ENCODE measurements at places on chromosomes 2 and 18. TPM values are rescaled to one million over a fixed set of nuclear protein-coding genes. Genes with fewer than 3 reads are reported as not detected.

DNA sequence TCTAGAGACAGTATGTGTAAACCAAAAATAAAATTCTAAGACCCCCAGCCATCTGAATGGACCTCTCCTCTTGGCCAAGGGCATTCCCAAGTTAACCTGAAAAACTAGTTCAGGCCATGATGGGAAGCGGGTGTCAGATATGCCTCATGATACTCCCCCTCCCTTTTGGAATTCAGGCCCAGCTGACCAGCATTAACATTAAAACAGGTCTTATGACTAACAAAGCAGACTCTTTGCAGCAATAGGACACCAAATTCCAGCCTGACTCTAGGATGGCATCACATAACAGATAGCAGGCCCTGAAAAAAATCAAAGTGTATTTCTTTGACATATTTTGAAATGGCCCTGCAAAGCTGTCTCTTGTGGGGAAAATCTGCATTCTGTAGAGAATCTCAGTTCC lies 73.3 kb upstream of the L3MBTL4 start:
- no peak overlapping the region for H3K4me3 ChIP-seq
- DNase-seq, result no peak
- H3K4me1 ChIP-seq, result no peaks in the 10 kb centered on the region
- no peaks in the 10 kb centered on the region for H3K27me3 ChIP-seq

The SERPINB12 gene
- total RNA-seq, result not detected

GRCh38 chr2:146317959-146318358 lies 1526.9 kb upstream of the ACVR2A start:
- H3K27ac ChIP-seq, result no peak overlapping the region
- H3K36me3 ChIP-seq, result no peaks in the 10 kb centered on the region
- DNase-seq, result no peak
- no peaks in the 10 kb centered on the region for H3K27me3 ChIP-seq
- no peak overlapping the region for H3K4me3 ChIP-seq

GRCh38 chr18:77765468-77765867 lies 515.8 kb downstream of the GALR1 start:
- no peaks in the 10 kb centered on the region for H3K4me1 ChIP-seq
- H3K27ac ChIP-seq, result no peak overlapping the region
- DNase-seq, result no peak
- H3K27me3 ChIP-seq, result no peaks in the 10 kb centered on the region

- no peaks in the 10 kb centered on the region for H3K27me3 ChIP-seq
- DNase-seq, result no peak
- no peak overlapping the region for H3K27ac ChIP-seq
- no peak overlapping the region for H3K4me3 ChIP-seq
Measured at GRCh38 chr2:99735753-99736152, 245.9 kb upstream of the REV1 start.

The STEAP3 gene
- 0.32 TPM for total RNA-seq

GRCh38 chr2:107466241-107466640 lies 360.5 kb upstream of the RGPD4 start:
- no peaks in the 10 kb centered on the region for H3K27me3 ChIP-seq
- no peak overlapping the region for H3K4me3 ChIP-seq
- H3K4me1 ChIP-seq, result no peaks in the 10 kb centered on the region
- H3K36me3 ChIP-seq, result no peaks in the 10 kb centered on the region

GRCh38 chr18:5626130-5626880 lies 82.5 kb upstream of the EPB41L3 start:
- no peaks in the 10 kb centered on the region for H3K4me1 ChIP-seq
- H3K36me3 ChIP-seq, result no peaks in the 10 kb centered on the region
- no peak overlapping the region for H3K4me3 ChIP-seq
- peaks cover 7% of the 10 kb centered on the region for H3K27me3 ChIP-seq
- no peak for DNase-seq

DNA sequence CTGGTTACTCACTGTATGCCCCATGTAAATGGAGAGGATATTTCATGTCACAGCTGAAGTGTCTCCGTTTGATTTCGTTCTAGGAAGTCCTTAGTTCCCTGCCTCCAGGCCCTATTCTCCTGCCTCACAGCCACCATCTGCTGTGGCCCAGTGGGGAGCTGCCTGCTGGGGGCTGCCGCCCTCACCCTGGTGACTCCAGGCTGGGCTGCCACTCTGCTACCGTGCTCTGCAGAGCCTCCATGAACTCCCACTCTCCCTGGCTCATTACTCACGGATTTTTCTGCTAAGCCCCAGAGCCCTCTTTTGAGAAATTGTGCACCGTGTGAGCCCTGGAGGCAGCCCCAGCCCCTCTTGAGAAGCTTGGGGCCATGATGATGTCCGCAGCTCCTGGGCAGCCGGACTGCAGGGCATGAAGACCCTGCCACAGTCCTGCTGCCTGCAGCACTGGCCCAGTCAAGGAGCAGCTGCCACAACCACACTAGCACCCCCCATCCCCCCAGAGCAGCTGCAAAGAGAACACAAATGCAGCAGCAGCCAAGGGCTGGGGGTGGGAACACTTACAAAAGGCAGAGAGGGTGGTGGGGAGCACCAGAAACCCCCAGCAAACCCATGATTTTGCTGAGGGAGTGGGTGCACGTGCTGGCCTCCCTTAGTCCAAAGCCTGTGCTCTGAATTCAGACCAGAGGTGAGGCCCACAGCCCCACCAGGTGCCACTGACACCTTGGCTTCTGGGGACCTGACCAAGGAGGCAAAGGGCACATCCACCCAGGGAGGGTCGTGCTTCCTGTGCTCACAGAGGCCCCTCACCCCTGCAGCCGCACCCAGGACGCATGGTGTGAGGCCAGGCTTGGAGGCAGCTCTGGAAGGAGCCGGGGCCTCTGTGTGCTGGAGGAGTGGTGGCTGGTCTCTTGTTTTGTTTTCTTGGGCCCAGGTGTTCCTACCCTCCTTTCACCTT lies 270.2 kb upstream of the RAB6C start:
- H3K27ac ChIP-seq, result no peak overlapping the region
- H3K4me1 ChIP-seq, result no peaks in the 10 kb centered on the region
- no peak for DNase-seq
- H3K36me3 ChIP-seq, result no peaks in the 10 kb centered on the region
- no peaks in the 10 kb centered on the region for H3K27me3 ChIP-seq
- no peak overlapping the region for H3K4me3 ChIP-seq

DNA sequence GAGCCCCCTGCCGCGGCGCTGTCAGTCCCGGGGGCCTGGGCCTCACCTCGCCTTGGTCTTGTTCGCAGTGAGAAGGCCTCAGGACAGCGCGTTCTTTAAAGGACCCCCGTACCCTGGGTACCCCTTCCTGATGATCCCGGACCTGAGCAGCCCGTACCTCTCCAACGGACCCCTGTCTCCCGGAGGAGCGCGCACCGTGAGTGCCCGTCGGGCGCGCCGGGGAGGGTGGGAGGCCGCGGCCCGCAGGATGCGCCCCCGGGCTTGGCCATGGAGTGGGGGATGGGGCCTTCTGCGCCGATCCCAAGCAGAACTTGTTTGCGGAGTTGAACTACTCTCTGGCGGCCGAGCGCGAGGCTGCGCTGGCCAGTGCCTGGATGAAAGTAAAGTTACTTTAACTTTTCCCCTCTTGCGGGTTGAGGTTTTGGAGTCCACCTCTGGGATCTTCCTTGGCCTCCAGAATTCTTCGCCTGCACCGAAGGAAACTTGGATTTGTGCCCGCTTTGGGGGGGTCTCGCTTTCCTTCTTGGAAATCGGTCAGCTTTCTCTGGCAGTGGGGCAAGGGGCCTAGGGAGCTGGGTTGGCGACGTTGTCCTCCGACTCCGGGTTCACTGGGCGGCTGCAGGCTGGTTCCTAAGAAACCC lies 1.2 kb downstream of the TCF7L1 start:
- no peak overlapping the region for H3K4me3 ChIP-seq
- H3K27ac ChIP-seq, result no peak overlapping the region
- H3K27me3 ChIP-seq, result peaks cover 16% of the 10 kb centered on the region

The C2orf80 gene
- total RNA-seq, result not detected

GRCh38 chr2:118130385-118130784 lies 42.1 kb downstream of the INSIG2 start:
- H3K27ac ChIP-seq, result no peak overlapping the region
- DNase-seq, result no peak
- no peak overlapping the region for H3K4me3 ChIP-seq
- H3K4me1 ChIP-seq, result no peaks in the 10 kb centered on the region
- no peaks in the 10 kb centered on the region for H3K36me3 ChIP-seq

DNA sequence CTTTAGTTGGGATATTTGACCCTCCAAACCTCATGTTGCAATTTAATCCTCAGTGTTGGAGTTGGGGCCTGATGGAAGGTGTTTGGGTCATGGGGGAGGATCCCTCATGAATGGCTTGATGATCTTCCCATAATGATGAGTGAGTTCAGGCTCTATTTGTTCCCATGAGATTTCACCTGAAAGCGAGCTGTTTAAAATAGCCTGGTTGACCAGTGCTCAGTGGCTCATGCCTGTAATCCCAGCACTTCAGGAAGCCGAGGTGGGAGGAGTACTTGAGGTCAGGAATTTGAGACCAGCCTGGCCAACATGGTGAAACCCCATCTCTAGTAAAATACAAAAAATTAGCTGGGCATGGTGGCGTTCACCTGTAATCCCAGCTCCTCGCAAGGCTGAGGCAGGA lies 14.9 kb upstream of the PSME4 start:
- no peaks in the 10 kb centered on the region for H3K27me3 ChIP-seq
- H3K36me3 ChIP-seq, result no peaks in the 10 kb centered on the region
- no peak overlapping the region for H3K4me3 ChIP-seq
- peaks cover 11% of the 10 kb centered on the region for H3K4me1 ChIP-seq
- no peak overlapping the region for H3K27ac ChIP-seq

GRCh38 chr2:181959508-181959907 lies 26.1 kb upstream of the PPP1R1C start:
- no peaks in the 10 kb centered on the region for H3K27me3 ChIP-seq
- no peak overlapping the region for H3K4me3 ChIP-seq
- no peaks in the 10 kb centered on the region for H3K36me3 ChIP-seq
- no peak overlapping the region for H3K27ac ChIP-seq
- peaks cover under 1% of the 10 kb centered on the region for H3K4me1 ChIP-seq

GRCh38 chr2:108444941-108445840 lies 3.8 kb upstream of the GCC2 start:
- H3K27ac ChIP-seq, result no peak overlapping the region
- DNase-seq, result no peak
- H3K27me3 ChIP-seq, result no peaks in the 10 kb centered on the region

GRCh38 chr2:235640926-235641723 lies 147.3 kb downstream of the AGAP1 start:
- H3K27me3 ChIP-seq, result no peaks in the 10 kb centered on the region
- no peak overlapping the region for H3K27ac ChIP-seq
- no peak overlapping the region for H3K4me3 ChIP-seq
- H3K36me3 ChIP-seq, result no peaks in the 10 kb centered on the region

Measured in CD4-positive, alpha-beta memory T cell (primary cell).